ENCODE measurements at places on chromosomes 1 and 21. TPM values are rescaled to one million over a fixed set of nuclear protein-coding genes. Genes with fewer than 3 reads are reported as not detected.

MNDA gene
- 4.9 TPM for total RNA-seq

MFSD2A gene
- 294 TPM for total RNA-seq

FAM76A gene
- total RNA-seq, result 7.4 TPM

CRB1 gene
- 5.1 TPM for total RNA-seq

TBX19 gene
- total RNA-seq, result 0.92 TPM

HRNR gene
- not detected for total RNA-seq

NLRP3 gene
- total RNA-seq, result 1.9 TPM
